ENCODE measurements at places on chromosomes 4 and X.
A peak's percentile ranks its signal among the peaks of the same experiment; 100 is the strongest.

DNA sequence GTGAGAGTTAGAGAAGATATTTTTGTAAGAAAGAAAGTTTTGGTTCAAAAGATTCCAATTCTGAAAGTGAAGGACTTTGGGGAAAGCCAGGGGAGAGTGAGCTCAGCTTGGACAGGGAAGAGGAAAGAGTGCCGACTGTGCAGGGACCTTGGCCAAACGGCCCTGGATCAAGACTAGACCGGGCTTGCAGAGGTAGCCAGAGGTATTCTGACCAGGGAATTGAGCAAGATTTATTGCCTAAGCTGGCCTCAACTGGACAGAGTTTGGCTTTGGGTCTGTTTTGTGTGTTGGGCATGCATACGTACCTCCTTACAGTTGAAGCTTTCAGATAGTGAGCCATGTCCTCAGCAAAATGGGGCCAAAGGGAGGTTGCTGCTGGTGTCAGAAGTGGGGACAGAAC, 11.6 kb downstream of the PLAC1 start:
- DNase-seq: no peak

DNA sequence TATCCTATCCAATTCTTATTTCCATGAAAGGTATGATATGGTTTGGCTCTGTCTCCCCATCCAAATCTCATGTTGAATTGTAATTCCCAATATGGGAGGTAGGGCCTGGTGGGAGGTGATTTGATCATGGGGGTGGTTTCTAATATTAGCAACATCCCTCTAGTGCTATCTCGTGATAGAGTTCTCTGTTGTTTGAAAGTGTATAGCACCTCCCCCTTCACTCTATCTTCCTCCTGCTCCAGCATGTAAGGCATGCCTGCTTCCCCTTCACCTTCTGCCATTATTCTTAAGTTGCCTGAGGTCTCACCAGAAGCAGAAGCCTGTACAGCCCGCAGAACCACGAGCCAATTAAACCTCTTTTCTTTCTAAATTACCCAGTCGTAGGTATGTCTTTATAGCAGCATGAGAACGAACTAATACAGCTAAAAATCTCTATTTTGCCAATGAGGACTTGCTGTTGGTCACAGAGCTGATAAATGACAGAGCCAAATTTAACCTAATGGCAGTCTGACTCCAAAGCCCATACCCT, 247.2 kb downstream of the HNRNPD start:
- no peak for DNase-seq

DNA sequence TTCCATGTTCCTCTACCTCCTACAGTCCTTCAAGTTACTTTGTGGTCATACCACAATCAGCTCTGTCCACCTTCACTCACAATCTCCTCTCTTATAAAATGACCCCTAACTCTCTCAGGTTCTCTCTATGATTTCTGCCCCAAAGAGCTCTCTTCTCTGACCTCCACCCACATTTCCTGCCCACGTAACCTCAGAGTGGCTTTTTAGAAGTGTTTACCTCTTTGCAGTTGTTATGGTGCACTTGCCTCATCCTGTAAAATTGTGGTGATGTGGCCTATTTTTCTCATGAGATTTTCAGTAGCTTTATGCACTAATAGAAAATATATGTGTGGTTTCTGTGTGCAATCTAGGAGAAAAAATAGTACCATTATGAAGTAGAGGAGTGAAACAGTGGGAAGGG, 215.8 kb downstream of the PACRGL start:
- peak; percentile 16 for DNase-seq

DNA sequence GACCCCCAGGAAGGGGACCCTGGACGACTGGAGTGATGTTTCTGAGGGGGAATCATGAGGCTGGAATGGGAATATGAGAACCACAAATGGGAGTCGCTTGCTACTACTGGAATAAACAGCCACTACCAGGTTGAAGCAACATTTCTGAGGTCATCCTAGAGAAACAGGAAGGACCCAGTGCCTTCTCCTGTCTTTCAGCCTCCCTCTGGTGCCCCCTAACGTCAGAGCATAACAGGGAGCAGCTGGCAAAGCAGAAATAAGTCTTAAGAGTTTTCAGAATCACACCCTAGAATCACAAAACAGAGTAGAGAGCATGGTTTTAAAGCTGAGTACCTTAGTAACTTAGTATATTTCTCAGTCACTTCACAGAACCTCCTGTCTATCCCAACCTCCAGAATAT, 347.8 kb upstream of the PITX2 start:
- DNase-seq: peak; percentile 72

DNA sequence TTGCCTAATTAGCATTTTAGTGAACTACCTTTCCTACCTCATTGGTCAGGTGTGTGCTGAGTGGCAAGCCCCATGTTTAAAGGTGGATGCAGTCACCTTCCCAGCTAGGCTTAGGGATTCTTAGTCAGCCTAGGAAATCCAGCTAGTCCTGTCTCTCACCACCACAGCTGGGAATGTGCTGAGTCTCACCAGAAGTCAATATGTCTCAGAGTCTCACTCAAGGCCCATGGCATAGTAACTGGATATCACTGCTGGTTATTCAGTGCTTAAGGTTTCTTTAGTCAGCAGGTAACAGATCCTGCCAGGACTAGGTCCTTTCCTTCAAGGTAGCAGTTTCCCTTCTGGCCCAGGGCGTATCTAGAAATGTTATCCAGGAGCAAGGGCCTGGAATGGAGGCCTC, 136.5 kb downstream of the COX18 start:
- DNase-seq: no peak

GRCh38 chrX:128408842-128409241, 356.6 kb upstream of the ACTRT1 start:
- DNase-seq: no peak

GRCh38 chr4:113012786-113013185, 36.7 kb upstream of the ANK2 start:
- no peak for DNase-seq

DNA sequence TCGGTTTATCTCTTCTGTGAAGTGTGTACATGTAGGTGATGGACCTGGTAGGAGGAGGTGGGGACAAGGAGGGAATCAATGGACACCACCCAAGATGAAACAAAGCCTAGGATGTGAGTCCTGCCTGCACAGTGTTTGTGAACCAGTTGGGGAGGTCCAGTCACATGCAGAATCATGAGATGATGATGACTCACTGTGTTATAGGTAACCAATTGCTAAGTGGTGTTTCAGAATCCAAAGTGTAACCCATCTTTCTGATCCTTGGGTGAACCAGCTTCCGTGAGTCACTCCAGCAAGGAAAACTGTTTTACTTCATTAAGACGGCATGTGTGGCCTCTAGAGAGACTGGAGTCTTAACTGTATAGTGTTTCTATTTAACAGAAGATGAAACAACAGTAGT, 57.9 kb upstream of the HPF1 start:
- DNase-seq: no peak

DNA sequence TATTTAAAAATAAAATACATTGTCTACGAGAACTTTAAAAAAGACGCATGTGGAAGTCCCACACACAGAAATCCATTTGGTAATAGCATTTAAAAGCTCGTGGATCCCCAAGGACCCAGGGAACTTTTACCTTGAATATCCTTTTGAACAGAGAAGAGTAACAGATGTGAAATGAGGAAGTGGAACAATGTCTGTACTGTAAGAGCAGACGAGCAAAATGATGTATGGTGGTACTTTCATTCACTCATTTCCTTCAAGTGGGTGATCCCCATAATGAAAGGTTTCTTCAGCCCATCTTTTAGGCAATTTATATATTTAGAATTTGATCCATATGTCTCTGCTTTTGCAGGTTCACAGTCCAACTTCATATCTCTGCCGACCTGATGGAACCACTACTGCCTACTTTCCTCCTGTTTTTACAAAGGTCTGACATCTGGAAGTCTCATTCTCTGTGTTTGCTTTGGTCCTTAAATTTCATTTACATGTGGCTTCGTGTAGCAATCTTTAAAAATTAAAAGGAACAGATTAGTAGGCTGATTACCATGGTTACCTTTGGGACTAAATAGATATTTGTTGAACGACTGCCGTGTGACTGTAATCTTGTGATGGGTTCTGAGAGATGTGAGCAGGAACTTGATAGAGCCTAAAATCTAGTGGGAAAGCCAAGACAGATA, 188.4 kb downstream of the PALLD start:
- DNase-seq: no peak

DNA sequence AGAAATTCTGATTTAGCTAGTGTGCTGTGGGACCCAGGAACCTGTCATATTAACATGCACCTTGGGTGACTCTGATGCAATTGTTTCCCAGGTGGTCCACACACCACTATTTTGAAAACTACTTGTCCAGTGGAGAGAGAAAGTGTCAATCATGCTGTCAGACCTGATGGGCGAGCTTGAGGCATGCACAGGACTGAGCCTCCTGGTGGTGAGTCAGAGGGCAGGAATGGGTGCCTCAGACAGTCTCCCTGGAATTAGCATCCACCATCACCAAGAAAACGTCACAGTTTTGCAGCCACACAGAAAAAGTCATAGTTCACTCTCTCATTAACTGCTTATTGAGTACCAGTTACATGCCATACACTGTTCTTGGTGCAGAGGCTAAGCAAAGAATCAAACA, 181.8 kb upstream of the MAOA start:
- DNase-seq: no peak

GRCh38 chrX:155314260-155314659, 20.2 kb downstream of the CLIC2 start:
- no peak for DNase-seq

DNA sequence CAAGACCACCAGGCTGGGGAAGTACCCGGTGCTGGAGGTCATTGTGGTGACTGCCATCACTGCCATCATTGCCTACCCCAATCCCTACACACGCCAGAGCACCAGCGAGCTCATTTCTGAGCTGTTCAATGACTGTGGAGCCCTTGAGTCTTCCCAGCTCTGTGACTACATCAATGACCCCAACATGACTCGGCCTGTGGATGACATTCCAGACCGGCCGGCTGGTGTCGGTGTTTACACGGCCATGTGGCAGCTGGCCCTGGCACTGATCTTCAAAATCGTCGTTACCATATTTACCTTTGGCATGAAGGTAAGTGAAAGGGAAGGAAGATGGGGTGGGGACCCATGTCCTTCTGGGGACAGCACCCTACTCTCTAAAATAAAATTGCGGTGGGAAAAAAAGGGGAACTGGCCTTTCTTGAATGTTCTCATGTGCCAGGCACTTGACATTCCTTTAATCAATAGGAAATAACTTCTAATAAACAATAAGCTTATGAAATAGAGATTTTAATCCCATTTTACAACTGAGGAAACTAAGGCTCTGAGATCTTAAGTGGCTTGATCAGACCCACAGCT, 51.6 kb downstream of the CLCN4 start:
- no peak for DNase-seq

DNA sequence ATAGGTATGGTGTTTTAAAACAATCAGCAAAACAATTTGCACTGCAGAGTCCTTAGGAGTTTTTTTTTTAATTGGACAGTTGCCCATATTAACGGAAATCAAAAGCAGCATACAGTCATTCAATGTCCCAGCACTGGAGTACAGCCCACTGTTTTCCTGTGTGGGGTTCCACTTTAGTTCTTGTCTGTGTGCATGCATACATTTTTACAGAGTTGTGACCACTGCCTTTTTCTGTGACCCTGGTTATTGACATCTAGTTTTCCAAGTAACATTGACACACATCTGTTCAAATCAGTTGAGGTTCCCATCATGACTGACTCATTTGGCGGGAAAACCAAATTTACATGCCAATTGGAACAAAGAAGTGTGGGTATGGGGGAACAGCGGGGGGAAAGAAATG, 83.3 kb downstream of the HPRT1 start:
- DNase-seq: no peak

DNA sequence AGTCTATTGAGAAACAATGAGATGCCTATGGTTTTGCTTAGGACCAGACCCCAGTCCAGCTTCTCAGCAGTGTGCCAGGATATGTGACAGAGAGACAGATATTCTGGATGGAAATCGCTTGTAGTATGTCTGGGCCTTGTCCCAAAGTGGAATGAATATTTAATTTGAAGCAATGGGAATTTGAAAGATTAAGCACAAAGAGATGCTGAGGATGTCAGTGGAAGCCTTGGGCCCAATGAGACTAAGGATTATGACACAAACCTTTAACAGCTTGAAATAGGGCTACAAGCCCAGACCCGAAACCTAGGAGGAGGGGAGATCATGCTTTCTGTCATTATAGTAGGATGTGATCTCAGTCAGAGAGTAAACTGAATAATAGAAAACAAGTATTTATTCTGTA, 459.2 kb downstream of the FAT4 start:
- DNase-seq: no peak

DNA sequence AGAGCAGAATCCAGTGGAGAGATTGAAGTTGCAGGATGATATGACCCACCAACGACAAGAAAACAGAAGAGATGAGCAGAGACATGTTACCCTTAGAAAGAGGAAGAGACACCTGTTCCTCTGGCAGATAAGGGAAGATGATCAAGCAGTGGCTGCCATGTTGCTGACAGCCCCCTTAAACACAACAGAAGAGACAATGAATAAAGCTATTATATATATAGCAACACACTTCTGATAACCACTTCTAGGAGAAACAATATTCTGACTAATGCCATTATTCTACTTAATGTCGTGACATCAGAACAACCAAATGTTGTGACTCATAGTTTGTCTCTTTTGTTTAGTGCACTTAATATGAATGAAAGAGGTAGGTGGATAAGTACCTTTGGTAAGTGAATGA, 44.9 kb downstream of the SH3RF1 start:
- DNase-seq: no peak

GRCh38 chr4:1398681-1399507, 7.3 kb downstream of the NKX1-1 start:
- DNase-seq: no peak

DNA sequence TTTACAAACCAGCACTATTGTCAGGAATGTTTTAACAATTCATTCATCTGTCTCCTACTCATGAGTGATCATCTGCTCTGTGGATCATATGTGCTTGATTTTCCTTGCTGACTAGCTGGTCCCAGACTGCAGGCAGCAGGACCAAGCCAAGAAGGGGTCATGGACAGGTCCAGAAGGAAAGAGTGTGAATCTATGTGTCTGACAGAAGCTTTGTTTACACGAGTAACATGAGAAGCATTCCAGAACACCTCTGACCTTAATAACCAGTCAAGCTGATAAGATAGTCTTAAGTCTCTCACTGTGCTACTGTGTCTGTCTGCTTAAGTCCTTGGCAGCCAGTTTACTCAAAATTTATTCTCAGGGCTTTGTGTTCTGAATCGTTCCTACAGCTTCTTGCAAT, 39.0 kb downstream of the GUCY1A1 start:
- DNase-seq: no peak

- no peak for DNase-seq
Measured at GRCh38 chrX:76153221-76153620, 19.6 kb upstream of the PBDC1 start.

GRCh38 chr4:180809439-180809838, 1433.8 kb upstream of the TENM3 start:
- no peak for DNase-seq

- DNase-seq: no peak
Measured at GRCh38 chrX:39174241-39174771, 373.0 kb downstream of the MID1IP1 start.

DNA sequence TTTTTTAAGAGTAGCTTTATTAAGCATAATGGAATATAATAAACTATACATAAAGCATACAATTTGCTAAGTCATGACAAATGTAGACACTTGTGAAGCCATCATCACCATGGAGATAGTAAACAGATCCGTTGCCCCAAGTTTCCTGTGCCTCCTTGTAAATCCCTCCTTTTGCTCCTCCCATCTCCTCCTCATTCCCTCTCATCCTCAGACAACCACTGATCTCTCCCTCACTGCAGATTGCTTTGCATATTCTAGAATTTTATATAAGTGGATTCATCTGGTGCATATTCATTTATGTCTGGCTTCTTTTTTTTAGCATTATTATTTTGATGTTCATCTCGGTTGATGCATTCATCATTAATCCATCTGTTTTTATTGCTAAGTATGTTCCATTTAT, 67.0 kb downstream of the CYTL1 start:
- DNase-seq: no peak

All from Peyer's patch (tissue), 4 donors.